ENCODE measurements at places on chromosomes 7 and 10.

DNA sequence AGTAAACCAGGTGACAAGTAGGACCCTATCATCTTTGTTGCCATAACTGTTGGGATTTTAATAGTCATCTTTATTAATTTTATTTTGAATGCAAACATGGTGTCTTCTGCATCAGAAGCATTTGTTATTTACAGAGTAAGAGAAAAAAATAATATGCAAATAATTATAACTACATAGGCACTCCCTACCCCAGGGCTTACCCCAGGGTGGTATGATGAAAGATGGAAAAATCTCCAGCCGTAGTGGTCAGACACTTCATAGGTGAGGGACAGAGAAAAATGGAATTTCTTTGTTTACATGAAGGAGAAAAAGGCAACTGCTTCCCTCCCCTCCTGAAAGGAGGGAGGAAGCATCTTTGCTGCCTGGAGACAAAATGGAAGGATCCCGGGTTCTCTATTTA is 29.7 kb downstream of the STOX1 start:
- DNase-seq = no peak

- no peak for DNase-seq
Observed at GRCh38 chr10:59831658-59832503, 74.5 kb downstream of the CCDC6 start.

GRCh38 chr7:30027740-30028215 is 434 bp upstream of the PLEKHA8 start:
- DNase-seq = no peak

- DNase-seq = peak; percentile 71
Observed at GRCh38 chr10:118840071-118840775, 85.5 kb upstream of the CACUL1 start.

GRCh38 chr7:36181668-36182067 is 28.6 kb downstream of the EEPD1 start:
- DNase-seq = no peak

GRCh38 chr7:43791665-43792064 is 33.2 kb downstream of the BLVRA start:
- DNase-seq = no peak

GRCh38 chr7:125490167-125490566 is 560.5 kb upstream of the POT1 start:
- no peak for DNase-seq

DNA sequence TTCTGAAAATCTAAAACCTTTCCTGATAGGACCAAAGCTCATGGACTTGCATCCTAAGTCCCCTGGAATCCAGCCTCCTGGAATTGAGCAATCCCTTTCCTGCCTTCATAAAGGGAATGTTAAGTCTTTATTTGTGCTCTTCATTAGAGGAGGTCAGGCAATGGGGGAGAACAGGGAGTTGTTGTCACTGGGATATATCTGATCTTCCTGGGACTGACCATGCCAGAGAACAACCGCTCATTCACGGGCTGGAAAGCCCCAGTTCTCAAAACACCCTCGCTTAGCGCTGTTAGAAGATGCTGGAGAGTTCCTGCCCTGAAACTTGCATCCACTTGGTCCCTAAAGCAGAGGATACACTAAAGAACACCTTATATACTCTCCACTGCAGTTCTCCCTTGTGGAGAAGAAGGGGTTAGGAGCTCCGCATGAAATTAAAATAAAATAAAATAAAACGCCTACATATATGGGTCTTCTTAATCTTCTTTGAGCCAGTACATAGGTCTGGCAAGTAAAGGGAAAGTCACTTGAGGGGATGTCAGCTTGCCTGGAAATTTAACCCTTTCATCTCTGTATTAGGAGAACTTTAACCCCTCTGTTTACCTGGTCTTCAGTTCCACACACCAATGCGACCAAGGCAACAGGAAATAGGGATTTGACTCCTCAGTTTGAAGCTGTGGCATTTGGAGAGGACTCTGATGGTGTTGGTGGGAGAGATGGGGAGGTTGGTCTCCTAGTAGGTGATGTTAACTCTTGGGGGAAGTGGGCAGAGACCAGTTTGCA is 1.2 kb downstream of the SORCS1 start:
- DNase-seq = no peak

- no peak for DNase-seq
Observed at GRCh38 chr10:5611899-5612680, 54.3 kb downstream of the ASB13 start.

DNA sequence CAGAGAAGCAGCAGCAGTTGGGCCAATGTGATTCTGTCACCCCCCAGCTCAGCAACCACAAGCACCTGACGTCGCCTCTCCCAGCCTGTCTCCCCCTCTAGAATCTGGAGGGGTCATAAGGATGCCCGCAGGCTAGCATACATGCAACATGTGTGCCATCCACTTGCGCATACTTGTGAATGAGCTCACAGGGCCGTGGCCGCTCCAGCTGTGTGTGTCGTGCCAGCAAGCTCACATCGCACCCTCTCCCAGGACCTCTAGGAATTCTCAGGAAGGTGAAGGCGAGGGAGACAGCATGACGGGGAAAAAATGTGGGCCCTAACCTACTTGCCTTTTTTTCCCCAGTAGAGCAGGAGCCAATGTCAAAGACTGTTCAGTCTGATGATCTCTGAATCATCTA is 80.3 kb downstream of the STRA8 start:
- DNase-seq = no peak

DNA sequence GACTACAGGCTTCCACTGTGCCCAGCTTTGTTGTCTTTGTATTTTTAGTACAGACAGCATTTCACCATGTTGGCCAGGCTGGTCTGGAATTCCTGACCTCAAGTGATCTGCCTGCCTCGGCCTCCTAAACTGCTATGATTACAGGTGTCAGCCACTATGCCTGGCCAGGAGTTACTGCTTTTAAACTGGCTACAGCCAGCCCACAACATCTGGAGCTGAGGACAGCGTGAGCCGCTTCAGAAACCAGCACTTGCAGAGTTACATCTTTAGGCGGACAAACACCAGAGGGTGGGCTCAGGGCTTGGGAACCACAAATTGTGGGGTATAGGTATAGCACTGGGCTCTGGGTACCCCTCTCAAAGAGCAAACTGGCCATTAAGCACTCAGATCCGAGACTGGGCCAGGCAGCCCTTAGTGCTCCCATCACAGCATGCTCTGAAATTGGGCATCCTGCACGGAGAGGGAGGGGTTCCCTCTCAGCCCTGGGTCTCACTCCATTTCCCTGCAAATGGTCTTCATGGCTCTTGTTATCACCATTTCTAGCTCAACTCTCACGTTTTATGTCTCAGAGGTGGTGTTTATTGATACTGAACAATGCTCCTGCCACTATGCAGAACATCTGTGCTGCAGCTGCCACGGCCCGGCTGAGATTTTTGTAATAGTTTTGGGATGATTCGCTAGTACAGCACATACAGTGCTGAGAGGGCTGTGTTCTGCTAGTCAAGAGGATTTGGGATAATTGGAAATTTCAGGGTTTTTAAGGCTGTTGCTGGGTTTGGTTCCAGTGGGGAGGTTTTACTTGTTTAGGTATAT is 146.4 kb upstream of the LYZL2 start:
- no peak for DNase-seq

- no peak for DNase-seq
Observed at GRCh38 chr10:85548034-85548433, 818.6 kb downstream of the GRID1 start.

DNA sequence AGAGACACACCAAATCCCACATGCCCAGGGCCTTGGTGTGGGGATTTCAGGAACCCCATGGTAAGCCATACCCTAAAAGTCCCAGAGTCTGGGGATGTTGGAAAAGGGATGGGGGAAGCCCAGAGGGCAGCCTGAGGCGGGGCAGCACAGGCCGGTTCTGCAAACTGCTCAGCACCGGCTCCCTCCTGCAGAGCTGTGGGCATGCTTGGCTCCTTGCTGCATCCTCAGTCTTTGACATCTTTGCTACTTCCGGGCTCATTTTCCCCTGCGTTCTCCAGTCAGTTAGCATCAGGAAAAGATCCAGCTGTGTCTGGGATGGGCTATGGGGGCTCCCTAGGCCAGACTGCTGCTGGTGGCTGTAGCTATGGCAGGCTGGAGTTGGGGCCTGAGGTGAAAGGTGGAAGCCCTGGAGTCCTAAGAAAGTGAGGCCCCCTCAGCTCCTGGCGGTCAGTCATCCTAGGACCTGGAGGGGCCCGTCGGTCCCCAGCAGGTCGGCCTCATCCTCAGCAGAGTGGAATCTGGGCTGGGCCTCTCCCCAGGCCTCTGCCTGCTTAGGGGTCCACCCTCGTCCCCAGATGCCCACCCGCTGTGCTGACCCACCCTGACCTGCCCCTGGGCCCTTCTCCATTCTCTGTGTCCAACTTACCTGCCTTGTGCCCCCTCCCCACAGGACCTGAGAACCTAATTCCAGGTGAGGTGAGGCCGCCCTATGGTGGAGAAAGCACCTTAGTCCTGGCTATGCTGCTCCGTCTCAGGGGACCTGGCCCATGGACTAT is 9.3 kb downstream of the TBATA start:
- no peak for DNase-seq

DNA sequence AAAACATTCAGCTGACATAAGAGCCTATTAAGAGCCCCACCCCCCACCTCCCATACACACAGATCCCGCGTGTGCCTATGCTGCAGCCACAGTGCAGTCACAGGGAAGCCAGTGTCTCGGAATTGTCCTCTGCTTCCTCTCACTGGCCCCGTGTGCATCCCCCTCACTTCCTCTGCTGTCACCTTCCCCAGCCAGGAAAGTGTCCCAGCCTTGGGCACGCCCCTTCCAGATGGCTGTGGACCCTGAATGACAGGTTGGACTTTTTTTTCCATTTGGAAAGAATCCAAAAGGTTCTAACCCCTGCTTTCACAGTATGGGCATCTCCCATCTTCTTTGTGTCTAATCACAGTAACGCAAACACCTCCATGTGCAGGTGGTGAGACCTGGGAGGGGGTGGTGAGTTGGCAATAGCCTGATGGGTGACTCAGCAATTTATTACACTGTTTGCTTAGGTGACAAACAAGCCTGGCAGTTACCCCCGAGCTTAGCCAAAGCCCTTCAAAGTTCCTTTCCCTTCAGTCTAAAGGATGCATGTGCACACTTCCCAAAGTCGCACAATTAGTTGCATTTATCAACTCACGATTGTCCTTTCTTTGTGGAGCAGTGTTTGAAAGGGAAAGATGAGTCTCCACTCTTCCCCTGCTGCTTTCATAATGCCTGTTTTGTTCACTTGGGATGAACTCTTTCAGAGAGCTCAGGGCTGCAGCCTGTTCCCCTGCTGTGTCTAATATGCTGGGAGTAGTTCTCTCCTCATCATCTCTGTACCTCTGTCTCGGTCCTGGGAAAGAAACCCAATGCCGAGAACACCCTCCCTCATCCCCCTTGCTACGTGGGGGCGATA is 67.5 kb upstream of the EFCAB10 start:
- no peak for DNase-seq
